ENCODE measurements at places on chromosomes 12 and 14.

GRCh38 chr14:68807148-68807600, 14.3 kb upstream of the ZFP36L1 start:
- no peak for DNase-seq

DNA sequence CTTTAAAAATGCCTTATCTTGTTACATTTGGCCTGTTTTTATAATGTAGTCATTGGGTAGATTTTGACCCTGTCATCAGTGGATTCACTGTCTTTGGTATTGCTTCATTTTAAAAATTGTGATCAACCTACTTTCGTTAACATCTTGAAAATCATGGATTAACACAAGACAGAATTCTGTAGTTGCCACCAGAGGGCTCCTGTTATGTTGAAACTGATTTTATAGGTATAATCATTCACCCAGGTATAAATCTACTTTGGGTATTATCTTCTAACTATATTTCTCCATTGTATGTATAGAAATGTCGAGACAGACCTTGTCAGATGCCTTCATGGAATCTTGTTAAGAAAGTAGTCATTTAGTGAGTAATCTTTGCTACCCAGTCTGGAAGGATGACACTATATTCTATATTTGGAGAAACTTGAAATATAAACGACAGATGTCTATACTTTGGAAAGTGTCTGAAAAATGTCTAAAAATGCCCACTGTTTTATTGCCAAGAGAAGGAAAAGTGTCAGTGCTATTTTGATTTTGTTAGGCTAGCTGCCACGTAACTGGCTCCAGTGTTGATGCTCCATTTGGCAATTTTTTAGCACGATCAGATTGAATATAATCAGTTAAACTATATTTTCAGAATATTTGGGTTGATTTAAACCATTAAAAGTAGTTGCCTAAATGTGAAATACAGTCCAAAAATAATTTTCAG, 129.4 kb downstream of the PELI2 start:
- no peak for DNase-seq

DNA sequence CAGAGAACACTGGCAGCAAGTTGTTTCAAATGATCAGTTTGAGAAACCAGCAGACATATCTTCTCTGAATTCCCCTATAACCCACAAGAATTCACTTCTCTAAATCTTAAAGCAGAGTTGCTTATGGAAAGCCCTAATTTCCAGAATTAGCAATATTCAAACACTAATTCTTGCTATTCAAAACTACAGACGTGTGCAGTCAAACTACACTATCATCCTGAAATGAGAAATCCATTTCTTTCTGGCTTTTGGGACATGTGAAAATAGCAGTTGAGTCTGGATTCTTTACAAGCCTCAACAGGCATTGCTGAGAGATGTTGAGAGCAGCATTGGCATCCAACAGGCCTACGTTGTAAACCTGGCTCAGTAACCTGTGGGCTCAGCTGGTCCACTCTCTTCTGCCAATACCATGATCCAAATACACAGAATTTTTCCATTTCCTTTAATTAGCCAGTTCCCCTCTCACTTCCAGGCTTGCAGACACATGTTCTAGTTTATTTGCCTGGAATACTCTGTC, 74.6 kb upstream of the TMTC1 start:
- DNase-seq = no peak

DNA sequence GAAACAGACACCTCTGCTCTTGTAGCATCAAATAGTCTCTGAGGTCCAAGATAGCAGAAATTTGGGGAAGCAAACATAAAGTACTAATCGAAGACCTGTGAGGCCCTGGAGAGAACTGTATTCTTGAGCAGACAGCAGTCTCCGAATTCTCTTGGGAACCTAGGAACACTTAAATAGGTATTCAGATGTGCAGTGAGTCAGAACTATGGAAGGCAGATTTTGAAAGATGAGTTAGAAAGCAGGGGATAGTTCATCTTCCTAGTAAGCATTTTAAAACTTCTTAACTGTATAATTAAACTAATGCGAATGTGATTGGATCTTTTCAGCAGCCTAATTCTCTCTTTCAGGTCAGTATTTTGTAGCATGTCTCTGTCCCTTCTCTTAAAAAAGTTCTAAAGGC, 30.6 kb downstream of the NAA30 start:
- DNase-seq = no peak

GRCh38 chr12:3041558-3042164, 35.5 kb upstream of the TSPAN9 start:
- peak; percentile 15 for DNase-seq

DNA sequence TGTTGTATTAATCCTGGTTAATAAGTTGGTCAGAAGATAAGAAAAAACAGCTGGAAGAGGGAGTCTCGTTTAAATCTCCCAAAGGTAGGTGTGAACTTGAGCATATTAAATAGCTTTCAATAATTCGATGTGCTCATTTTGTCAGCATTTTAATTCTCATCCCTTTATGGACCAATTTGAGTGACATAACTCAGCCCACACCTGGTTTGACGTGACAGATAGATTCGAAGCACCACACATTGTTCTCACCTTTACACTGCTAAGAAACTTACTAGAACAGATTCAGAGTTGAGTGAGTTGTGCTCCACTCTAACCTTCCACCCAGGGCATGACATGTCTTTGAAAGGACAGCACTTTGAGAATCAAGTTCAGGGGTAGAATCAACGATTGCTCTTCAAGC, 161.4 kb upstream of the GZMB start:
- no peak for DNase-seq

DNA sequence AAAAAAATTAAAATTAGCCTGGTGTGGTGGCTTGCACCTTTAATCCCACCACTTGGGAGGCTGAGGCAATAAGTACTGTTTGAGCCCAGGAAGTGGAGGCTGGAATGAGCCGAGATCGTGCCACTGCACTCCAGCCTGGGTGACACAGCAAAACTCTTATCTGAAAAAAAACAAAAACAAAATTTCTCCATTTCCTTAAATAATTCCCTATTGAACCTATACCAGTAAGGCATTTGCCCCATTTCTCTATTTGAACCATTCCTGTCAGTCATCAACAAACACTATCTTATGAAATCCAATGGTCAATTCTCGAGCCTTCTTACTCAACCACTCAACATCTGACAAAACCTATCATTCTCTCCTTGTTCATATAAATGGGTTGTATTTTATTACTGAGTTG, 14.7 kb downstream of the SLC2A14 start:
- DNase-seq = no peak

- DNase-seq = no peak
Measured at GRCh38 chr14:41298328-41298690, 308.4 kb upstream of the LRFN5 start.

DNA sequence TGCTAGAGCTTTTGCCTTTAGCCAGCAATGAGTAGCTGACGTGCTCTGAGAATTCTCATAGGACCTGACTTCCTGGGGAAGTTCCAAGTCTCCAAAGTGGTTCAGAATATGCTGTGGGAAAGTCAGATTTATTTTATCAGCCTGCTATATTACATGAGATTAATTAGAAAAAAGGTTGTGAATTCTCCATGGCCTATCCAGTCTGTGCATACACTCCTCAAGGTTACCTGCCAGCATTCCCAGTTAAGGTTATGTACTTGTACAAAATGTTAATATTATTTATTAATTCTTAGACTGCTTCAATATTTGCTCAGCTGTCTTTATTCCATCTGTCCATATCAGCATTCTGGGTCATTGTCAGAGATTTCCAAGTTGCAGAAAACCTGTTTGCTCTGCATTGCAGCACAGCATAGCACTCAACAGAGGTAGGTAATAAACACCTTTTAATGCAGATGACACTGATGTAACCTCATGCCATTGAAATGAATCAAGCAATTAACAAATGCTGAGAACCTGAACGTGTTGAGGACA, 2.7 kb upstream of the SEL1L start:
- no peak for DNase-seq

- no peak for DNase-seq
Measured at GRCh38 chr12:104622928-104623327, 166.2 kb downstream of the CHST11 start.

- peak; percentile 63 for DNase-seq
Measured at GRCh38 chr14:94548999-94549985, 11.9 kb upstream of the SERPINA4 start.

DNA sequence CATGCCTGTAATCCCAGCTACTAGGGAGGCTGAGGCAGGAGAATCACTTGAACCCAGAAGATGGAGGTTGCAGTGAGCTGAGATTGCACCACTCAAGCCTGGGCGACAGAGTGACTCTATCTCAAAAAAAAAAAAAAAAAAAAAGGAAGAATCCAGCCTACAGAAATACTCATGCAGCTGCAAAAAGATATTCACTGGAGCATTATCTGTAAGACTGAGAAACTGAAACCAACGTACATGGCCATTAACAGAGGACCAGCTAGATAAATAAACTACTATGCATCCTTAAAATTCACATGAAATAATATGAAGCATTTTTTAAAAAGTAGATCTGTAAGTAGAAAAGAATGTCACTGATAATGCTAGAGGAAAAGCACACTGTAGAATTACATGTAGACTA, 3.5 kb downstream of the SLC7A7 start:
- DNase-seq = no peak

GRCh38 chr14:57530571-57530970, 36.9 kb upstream of the CCDC198 start:
- no peak for DNase-seq

- no peak for DNase-seq
Measured at GRCh38 chr14:22391908-22392565, 197.0 kb downstream of the DAD1 start.

DNA sequence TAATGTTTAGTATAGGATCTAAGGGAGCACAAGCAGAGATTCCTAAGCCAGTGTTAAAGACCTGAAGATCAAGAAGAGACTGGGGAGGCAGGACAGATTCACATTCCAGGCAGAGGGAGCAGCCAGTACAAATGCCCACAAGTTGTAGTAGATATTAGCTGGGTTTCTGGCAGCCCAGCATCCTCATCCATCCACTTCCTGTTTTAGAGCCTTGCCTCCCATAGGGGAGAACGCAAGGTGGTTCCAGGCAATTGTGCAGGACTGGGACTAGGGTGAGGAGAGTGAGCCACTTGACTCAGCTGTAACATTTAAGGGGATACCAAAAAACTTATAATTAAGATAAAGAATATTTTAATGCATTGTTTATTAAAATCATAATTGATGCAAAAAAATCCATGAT, 71.3 kb upstream of the PSMA6 start:
- DNase-seq = no peak

DNA sequence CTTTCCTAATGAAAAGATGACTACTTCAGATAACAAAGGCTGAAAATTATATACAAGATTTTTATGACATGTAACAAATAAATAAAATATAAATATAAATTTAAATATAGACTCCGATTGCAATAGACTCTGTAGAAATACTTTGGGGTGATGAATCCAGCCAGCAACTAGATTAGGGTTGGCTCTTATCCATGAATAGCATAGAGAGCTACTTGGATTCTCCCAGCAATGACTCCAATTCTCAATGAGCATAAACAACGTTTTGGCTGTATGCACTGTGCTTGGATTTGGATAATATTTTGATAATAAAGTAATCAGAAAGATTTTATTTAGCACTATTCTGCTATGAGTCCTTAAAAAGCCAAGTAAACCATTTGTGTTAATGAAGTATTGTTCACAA, 58.0 kb upstream of the LRFN5 start:
- no peak for DNase-seq

DNA sequence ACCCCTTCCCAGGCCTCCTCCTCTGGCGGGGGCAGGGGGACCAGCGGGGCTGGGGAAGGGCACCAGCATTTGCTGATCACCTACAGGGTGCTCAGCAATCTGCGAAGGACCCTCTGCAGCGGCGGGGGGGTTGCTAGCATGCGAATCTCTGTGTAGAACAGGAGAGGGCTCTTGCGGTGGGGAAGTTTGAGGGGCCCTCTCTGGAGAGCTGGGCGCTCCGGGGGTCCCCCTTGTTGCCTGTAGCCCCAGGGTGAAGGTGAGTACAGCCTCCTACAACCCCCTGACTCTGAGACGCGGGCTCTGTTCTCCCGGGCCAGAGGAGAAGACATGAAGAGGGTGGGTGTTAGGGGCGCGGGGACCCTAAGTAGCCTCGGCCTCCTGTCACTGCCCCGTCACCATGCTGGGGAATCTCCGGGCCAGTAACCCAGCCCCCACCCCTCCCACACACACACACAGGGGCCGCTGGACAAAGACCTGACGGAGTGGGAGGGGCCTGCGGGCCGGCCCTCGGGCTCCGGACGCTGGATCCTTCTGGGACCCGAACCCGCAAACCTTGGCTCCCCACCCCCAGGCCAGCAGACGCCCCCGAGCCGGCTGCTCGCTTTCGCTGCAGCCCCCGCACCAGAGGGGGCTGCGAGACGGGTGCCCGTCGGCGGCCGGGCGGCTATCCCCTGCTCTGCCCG, 734 bp downstream of the FIGNL2 start:
- no peak for DNase-seq

- DNase-seq = no peak
Measured at GRCh38 chr12:3658327-3659163, 94.4 kb downstream of the CRACR2A start.

DNA sequence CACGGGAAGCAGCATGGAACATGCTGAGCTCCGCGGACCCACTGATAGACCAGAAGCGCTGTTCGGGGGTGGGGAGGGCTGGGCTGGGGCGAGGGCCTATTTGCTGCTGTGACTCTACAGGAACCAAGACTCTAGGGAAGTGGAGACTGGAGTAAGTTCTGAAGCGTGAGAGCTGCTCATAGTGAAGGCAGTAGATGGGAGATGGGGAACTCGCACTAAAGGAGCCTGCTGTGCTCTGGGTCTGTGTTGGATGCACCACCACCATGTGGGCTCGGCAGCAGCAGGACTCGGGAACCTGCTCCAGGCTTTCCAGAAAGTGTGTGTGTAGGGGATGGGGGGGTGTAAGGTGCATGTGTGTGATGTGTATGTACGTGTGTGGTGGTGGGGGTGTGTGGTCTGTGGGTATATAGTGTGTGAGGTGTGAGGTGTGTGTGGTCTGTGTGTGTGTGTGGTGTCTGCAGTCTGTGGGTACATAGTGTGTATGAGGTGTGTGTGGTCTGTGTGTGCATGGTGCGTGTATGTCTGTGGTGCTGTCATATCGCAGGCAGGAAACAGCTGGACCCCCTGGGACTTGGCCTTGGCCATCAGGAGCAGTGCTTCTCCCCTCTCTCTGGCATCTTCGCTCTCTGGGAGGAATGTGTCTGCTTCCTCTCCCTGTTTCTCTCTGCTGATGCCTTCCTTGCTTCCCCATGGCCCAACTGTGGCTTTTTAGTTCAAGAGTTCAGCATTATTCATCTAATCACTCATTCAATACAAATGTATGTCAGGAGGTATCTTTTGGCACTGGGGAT, 378.9 kb downstream of the FUT8 start:
- DNase-seq = no peak

DNA sequence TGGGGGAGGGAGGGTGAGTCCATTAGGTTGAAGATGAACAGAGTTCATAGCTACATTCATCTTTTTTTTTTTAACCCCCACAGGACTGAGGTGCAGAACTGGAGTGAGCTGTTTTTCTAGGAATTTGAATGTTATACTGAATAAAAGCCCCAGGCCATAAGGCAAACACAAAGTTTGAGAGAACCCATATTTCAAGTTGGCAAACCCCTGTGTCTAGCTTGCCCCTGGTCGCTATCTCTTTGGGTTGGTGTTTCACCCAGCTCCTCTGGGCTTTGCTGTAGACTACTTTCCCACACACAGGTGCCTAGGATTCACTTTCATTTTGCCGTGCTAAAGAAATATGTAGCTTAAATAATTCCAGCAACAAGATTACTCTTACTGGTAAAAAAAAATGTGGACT, 5.2 kb upstream of the LMO3 start:
- no peak for DNase-seq
